ENCODE measurements at places on chromosomes 12 and 14. TPM values are rescaled to one million over a fixed set of nuclear protein-coding genes. Genes with fewer than 3 reads are reported as not detected.

Gene CCDC92
- total RNA-seq: 7.4 TPM

Gene DNAH10
- 1.5 TPM for total RNA-seq

Gene ART4
- 0.09 TPM for total RNA-seq

Gene HECTD1
- total RNA-seq: 149 TPM

Gene PRH2
- total RNA-seq: not detected

Gene CLEC1B
- 0.13 TPM for total RNA-seq

Gene DUSP6
- 66.1 TPM for total RNA-seq

Gene KCNC2
- 0.22 TPM for total RNA-seq

Gene ADSS1
- total RNA-seq: 42.3 TPM

DNA sequence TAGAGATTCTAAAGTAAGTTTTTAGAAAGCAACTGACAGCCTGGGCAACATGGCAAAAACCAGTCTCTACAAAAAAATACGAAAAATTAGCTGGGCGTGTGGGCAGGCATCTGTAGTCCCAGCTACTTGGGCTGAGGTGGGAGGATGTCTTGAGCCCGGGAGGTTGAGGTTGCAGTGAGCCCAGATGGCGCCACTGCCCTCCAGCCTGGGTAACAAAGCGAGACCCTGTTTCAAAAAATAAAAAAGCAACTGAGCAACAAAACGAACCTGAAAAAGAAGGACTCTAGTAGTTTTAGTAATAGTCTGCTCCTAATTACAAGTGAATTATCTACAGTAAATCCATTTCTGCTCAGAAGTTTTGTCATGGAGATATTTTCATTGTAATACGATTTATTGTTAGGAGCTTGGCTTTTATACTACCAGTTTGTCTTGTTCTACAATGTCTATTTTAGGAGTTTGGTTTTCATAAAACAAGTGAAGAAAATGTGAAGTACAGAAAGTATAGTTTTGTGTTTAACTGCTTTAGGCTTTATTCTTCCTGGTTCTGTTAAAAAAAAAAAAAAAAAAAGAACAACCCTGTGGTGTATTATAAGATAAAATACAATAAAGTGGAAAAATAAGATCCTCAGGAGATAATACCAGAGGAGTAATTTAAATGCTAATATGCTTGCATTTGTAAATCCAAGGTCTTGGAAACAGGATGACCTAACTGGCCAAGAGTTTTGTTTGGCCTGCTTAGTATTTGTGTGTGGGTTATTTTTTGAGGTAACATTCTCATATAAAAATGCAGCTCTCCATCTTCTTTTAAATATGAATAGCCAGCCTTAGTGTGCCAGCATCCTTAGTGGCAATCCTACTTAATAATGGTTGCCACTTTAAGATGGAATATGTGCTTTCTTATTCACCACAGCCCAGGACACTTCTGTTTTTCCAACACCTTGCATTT lies 2.8 kb downstream of the TMX1 start:
- H3K27me3 ChIP-seq: no peaks in the 10 kb centered on the region
- H3K27ac ChIP-seq: no peak overlapping the region
- H3K4me1 ChIP-seq: peaks cover 4% of the 10 kb centered on the region
- DNase-seq: no peak
- peaks cover 18% of the 10 kb centered on the region for H3K36me3 ChIP-seq

DNA sequence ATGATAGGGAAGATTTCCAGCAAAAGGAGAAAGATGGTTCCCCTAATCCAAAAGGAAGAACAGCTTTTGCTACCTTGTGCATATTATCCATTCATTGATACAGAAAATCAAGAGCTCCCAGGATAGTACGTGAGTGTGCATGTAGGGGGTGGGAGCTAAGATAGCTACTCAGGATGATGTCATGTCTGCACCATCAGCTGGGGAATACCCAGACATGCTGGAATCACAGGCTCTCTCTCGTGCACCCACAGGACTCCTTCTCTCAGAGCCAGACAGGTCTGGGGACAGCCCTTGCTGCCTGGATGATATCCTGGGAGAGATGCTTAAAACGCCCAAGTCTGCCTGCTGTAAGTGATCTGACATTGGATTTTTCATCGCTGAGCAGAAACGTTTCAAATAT lies 38.9 kb downstream of the FOXN3 start:
- H3K27ac ChIP-seq: no peak overlapping the region
- H3K4me1 ChIP-seq: peaks cover 10% of the 10 kb centered on the region
- no peaks in the 10 kb centered on the region for H3K27me3 ChIP-seq
- no peak overlapping the region for H3K4me3 ChIP-seq
- no peak for DNase-seq
- peaks cover 8% of the 10 kb centered on the region for H3K36me3 ChIP-seq

DNA sequence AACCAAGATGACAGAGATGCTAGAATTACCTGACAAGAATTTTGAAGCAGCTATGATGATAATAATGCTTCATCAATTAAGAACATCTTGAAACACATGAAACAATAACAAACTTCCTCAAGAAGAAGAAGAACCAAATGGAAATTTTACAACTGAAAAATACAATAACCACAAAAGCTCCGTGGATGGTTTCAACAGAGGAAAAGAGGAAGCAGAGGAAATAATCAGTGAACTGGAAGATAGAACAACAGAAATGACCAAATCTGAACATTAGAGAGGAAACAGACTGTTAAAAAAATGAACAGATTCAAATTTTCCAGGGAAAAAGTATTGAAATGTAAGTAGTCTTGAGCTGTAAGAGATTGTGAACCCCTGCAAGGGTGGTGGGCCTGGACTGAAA lies 62.8 kb upstream of the SLC35F4 start:
- H3K4me3 ChIP-seq: no peak overlapping the region
- H3K36me3 ChIP-seq: no peaks in the 10 kb centered on the region
- H3K4me1 ChIP-seq: no peaks in the 10 kb centered on the region

GRCh38 chr12:57579011-57579410 lies 12.0 kb upstream of the PIP4K2C start:
- no peak for DNase-seq
- no peaks in the 10 kb centered on the region for H3K36me3 ChIP-seq

GRCh38 chr14:75821831-75822521 lies 159.8 kb downstream of the TGFB3 start:
- peaks cover 22% of the 10 kb centered on the region for H3K4me1 ChIP-seq
- H3K4me3 ChIP-seq: no peak overlapping the region
- H3K27ac ChIP-seq: peak overlapping the region; percentile 29
- no peak for DNase-seq
- H3K36me3 ChIP-seq: peaks cover 13% of the 10 kb centered on the region
- no peaks in the 10 kb centered on the region for H3K27me3 ChIP-seq

- H3K4me3 ChIP-seq: no peak overlapping the region
- H3K4me1 ChIP-seq: peaks cover 31% of the 10 kb centered on the region
- peak overlapping the region; percentile 32 for H3K27ac ChIP-seq
- peaks cover 3% of the 10 kb centered on the region for H3K27me3 ChIP-seq
- peaks cover 8% of the 10 kb centered on the region for H3K36me3 ChIP-seq
Observed at GRCh38 chr12:89345376-89345775, 6.9 kb downstream of the DUSP6 start.

DNA sequence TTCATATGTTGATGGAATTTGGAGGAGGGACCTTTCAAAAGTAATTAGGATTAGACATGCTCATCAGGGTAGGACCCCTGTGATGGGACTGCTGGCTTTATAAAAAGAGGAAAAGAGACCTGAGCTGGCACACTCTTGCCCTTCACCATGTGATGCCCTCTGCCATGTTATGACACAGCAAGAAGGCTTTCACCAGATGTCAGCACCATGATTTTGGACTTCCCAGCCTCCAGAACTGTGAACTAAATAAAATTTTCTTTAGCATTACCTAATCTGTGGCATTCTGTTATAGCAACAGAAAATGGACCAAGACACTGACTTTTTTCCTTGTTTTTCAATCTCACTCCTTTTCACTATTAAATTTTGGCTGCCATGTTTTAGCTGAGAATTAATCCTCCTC lies 105.0 kb upstream of the TMPO start:
- no peak for DNase-seq
- H3K36me3 ChIP-seq: no peaks in the 10 kb centered on the region
- no peak overlapping the region for H3K4me3 ChIP-seq
- no peaks in the 10 kb centered on the region for H3K4me1 ChIP-seq

DNA sequence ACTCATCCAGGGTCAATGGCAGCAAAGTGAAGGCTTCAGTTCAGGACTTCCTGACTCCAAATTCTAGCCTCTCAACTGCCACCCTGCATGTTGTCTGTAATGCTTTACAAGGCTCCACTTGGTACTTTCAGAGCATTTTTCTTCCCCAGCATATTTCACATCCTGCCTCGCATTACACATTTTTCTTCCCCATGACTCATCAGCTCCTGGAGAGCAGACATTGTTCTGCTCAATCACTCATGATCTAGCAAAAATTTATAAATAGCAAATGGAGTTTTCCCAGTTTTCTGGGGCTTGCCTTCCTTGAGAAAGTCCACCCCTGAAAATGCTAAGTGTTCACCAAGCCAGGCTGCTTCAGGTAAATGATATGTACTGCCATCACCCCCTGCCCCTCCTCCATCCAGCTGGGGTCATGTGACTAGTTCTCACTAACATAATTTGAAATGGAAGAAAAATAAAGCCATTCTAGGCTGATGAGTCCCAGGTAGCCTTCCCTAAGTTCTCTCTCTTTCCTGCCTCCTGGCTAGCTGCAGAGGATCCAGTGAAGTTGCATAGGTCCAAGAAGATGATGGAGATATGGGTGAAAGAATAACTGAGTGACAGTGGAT lies 69.4 kb downstream of the ARMH4 start:
- H3K27ac ChIP-seq: no peak overlapping the region
- H3K4me1 ChIP-seq: peaks cover 3% of the 10 kb centered on the region
- no peaks in the 10 kb centered on the region for H3K27me3 ChIP-seq
- no peaks in the 10 kb centered on the region for H3K36me3 ChIP-seq
- H3K4me3 ChIP-seq: no peak overlapping the region
- DNase-seq: peak; percentile 62

DNA sequence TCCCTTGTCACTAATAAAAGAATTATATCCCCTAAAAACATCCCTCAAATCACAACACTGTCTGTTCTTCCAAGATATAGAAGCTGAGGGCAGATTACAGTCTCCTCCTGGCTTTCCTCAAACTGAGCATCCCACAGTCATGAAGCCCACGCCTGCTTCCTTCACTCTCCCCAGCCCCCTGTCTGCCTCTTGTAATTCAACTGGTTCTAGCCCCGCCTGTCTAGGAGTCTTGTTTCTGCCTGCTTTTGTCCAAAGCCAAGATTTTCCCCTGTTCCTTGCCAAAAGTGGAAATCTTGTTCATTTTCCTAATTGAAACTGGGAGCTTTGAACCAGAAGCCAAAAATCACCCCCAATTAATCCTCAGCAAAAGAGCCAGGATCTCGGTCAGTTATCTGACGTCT lies 35.9 kb upstream of the PWP1 start:
- peak; percentile 92 for DNase-seq
- no peaks in the 10 kb centered on the region for H3K36me3 ChIP-seq
- H3K4me3 ChIP-seq: no peak overlapping the region

DNA sequence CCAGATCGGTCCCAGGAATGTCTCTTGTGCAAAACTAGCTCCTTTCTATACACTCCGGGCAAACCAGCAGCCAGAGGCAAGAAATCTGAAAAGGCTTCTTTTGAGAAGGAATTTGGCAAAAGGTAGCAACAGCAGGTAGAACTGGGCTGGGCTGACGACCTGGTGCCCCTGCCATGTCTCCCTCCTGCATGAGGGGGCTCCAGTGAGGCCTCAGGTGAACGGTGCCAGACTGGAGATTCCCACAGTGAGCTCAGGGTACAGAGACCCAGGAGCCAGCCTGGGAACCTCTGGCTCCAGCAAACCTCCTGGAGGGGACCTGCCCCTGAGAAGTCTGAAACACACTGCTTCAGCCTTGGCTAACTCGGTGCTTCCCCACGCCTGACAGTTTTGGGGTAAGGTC lies 10.8 kb downstream of the ITPK1 start:
- H3K27me3 ChIP-seq: no peaks in the 10 kb centered on the region
- H3K4me3 ChIP-seq: no peak overlapping the region
- no peak for DNase-seq

DNA sequence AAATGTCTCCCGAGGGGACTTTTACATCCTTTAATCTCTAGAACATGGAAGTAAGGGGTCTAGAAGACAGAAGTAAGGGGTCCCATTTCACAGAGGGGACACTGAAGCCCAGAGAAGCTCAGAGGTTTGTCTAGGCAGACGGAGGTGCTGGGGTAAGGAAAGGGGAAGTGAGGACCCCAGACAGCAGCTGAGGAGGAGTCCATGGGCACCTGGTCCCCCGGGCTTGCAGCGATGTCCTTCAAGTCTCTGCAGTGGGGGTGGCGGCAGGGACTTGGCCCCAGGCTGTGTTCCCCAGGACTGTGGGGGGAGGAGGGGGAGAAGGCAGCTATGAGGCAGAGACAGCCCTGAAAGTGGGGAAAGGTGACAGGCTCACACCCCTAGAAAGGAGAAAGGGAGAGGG lies 30.7 kb downstream of the DTX1 start:
- no peak overlapping the region for H3K4me3 ChIP-seq
- H3K27ac ChIP-seq: no peak overlapping the region
- no peaks in the 10 kb centered on the region for H3K4me1 ChIP-seq
- peaks cover 29% of the 10 kb centered on the region for H3K27me3 ChIP-seq
- H3K36me3 ChIP-seq: no peaks in the 10 kb centered on the region
- DNase-seq: no peak

GRCh38 chr12:57629897-57630471 lies 3.0 kb downstream of the B4GALNT1 start:
- H3K27ac ChIP-seq: no peak overlapping the region
- H3K4me1 ChIP-seq: peaks cover 35% of the 10 kb centered on the region
- H3K36me3 ChIP-seq: peaks cover 10% of the 10 kb centered on the region
- peak; percentile 1 for DNase-seq
- H3K27me3 ChIP-seq: peaks cover 84% of the 10 kb centered on the region

GRCh38 chr12:93624595-93625294 lies 52.3 kb downstream of the SOCS2 start:
- no peaks in the 10 kb centered on the region for H3K4me1 ChIP-seq
- no peak overlapping the region for H3K27ac ChIP-seq
- no peaks in the 10 kb centered on the region for H3K27me3 ChIP-seq
- DNase-seq: no peak

GRCh38 chr12:62799766-62800406 lies 135.1 kb downstream of the PPM1H start:
- no peak overlapping the region for H3K27ac ChIP-seq
- no peaks in the 10 kb centered on the region for H3K4me1 ChIP-seq
- no peak overlapping the region for H3K4me3 ChIP-seq

DNA sequence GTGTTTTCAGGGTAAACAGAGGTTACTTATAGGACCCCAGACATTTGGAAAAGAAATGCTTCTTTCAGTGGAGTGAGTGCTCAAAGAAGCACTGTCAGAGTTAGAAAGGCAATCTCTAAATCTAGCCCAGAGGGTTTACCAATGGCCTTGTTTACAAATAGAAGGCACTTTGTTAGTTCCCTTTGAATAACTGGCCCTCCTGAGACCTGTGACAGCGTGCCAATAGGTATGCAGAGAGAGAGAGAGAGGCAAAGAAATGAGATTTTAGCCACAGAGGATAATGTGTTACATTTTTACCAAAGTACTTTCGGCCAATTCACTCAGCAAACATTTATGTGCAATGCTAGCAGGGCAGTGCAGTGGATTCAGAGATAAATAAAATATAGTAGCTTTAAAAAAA lies 41.9 kb downstream of the TPH2 start:
- no peak overlapping the region for H3K27ac ChIP-seq
- no peaks in the 10 kb centered on the region for H3K4me1 ChIP-seq
- no peaks in the 10 kb centered on the region for H3K36me3 ChIP-seq
- DNase-seq: no peak

Measured in muscle of leg (tissue), 16 donors.